Adrenal gland (tissue), 19 donors: ENCODE measurements at places on chromosomes 7 and 10. TPM values are rescaled to one million over a fixed set of nuclear protein-coding genes. Genes with fewer than 3 reads are reported as not detected.

Gene AZGP1
- total RNA-seq, result 0.88 TPM

Gene RPEL1
- not detected for total RNA-seq

Gene KIAA1549
- total RNA-seq, result 3.7 TPM

Gene CTNNA3
- 1.5 TPM for total RNA-seq

Gene R3HCC1L
- total RNA-seq, result 11.1 TPM

Gene PTPRZ1
- total RNA-seq, result 0.17 TPM

Gene CCDC3
- total RNA-seq, result 7.2 TPM

Gene NME8
- total RNA-seq, result not detected

Gene TET1
- total RNA-seq, result 3.6 TPM

Gene TACC2
- total RNA-seq, result 16.1 TPM

Gene ZNF853
- total RNA-seq, result 7.2 TPM

Gene CYP26C1
- total RNA-seq, result 0.28 TPM

Gene NANOS1
- total RNA-seq, result 11.3 TPM

Gene PCLO
- 4.8 TPM for total RNA-seq

Gene RBM20
- total RNA-seq, result not detected

Gene GIMAP8
- total RNA-seq, result 12.0 TPM

Gene FGL2
- 71.7 TPM for total RNA-seq

Gene KEL
- total RNA-seq, result 0.93 TPM

Gene OR2A1
- total RNA-seq, result not detected

Gene MOGAT3
- not detected for total RNA-seq

Gene LIPK
- not detected for total RNA-seq

Gene DUSP5
- 16.7 TPM for total RNA-seq

Gene STOX1
- total RNA-seq, result 8.3 TPM

Gene ZNF467
- 11.8 TPM for total RNA-seq

Gene DYDC2
- not detected for total RNA-seq

Gene GSDME
- 5.9 TPM for total RNA-seq

Gene LYZL2
- not detected for total RNA-seq

Gene CLIP2
- total RNA-seq, result 48.6 TPM

Gene YKT6
- total RNA-seq, result 53.6 TPM

Gene CFAP46
- 0.85 TPM for total RNA-seq

Gene TDRD1
- total RNA-seq, result not detected

Gene CCL26
- total RNA-seq, result 1.4 TPM

Gene CCL24
- not detected for total RNA-seq

Gene ANKRD30A
- total RNA-seq, result not detected

Gene SLC26A5
- 0.42 TPM for total RNA-seq

Gene PRSS1
- 3.3 TPM for total RNA-seq

Gene VAX1
- not detected for total RNA-seq

Gene SH2D4B
- total RNA-seq, result not detected
